ENCODE measurements at places on chromosomes 7 and 10.

GRCh38 chr7:90564455-90564854 lies 31.7 kb upstream of the CDK14 start:
- DNase-seq = no peak

GRCh38 chr10:131997366-131998049 lies 15.8 kb upstream of the BNIP3 start:
- no peak for DNase-seq

GRCh38 chr7:27586825-27587224 lies 75.9 kb downstream of the HIBADH start:
- no peak for DNase-seq

- no peak for DNase-seq
Observed at GRCh38 chr7:68734431-68734830, 863.8 kb upstream of the AUTS2 start.

DNA sequence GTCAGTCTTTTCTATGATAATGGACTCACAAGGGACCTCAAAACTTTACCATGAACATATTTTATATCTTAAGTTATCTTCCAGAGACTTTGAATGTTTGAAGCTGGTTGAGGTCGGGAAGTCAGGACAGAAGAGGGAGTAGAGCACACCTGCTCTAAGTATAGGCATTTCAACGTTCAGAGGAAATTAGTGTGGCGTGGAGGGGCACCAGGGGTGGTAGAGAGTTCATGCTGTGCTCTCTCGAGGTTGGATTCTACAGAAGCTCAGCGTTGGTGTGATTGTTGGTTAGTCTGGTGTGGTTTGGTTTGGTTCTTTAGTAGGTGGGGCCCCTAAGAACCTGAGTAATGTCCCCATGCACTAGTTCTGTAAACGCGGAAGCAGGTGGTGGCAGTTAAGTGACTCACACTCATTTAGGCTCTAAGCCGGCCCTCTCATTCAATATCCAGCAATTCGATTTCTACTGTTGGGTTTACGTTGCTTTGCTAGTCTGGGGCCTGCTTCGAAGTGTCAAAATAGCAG lies 19.8 kb downstream of the CNTNAP2 start:
- no peak for DNase-seq

GRCh38 chr7:82163586-82163985 lies 280.0 kb downstream of the CACNA2D1 start:
- DNase-seq = no peak

DNA sequence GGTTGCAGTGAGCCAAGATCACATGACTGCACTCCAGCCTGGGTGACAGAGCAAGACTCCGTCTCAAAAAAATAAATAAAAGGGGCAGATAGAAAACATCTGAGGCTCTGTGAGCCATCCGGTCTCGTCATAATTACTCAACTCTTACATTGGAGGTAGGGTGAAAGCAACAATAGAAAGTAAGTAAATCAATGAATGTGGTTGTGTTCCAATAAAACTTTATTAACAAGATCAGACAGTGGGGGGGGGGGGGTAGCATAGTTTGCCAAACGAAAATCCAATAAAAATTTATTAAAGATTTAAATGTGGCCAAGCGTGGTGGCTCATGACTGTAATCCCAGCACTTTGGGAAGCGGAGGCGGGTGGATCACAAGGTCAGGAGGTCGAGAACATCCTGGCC lies 2.8 kb upstream of the ZFAND4 start:
- DNase-seq = no peak

DNA sequence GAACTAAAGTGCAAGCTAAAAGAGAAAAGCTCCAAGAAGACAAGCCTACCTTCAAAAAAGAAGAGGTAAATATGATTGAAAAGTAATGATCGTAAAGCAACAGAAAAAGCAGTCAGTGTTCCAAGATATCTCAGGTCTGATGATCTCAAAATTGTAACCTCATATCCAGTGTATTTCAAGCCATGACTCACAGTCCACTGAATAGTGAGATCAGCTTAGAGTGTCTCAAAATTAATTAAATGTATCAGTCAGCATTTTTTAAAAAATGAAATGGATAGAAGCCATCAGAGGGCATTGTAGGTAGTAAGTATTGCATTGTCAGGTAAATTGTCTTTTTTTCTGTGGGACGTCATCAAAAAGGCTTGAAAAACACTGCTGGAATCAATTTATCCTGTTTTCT lies 50.6 kb upstream of the AGBL3 start:
- no peak for DNase-seq

DNA sequence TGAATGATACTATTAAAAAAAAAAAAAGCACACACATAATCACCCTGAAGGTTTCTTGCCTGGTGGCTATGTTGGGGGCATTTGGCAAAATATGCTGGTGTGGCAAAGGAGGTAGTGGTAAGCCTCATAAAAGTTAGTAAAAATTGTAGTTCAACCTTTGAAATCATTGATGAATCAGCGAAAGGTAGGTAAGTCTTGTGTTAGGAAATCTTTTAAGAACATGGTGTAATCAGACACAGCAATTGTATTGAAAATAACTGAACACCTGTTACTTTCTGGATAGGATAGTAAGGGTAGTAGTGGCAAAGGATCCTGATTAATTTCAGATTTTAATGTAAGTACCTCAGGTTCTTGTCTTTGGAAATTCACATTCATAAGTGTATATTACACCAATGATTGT lies 40.9 kb downstream of the CALML5 start:
- no peak for DNase-seq

DNA sequence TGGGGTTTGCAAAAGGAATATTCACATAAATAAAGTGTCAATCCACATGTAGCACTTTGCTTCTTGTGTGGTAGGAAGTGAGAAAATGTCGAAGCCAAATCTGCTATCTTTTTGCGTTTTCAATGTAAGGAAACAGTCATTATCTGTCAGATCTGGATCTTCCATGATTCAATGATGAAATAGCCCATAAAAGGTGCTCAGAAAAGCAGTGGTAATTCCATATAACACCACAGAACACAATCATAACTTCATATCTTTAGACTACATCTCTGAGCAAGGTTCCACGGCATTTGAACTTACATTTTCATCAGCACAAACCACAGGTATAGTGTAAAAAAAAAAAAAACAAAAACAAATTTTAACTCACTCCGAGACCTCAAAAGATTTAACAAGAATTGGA lies 39.9 kb upstream of the EGR2 start:
- DNase-seq = no peak

DNA sequence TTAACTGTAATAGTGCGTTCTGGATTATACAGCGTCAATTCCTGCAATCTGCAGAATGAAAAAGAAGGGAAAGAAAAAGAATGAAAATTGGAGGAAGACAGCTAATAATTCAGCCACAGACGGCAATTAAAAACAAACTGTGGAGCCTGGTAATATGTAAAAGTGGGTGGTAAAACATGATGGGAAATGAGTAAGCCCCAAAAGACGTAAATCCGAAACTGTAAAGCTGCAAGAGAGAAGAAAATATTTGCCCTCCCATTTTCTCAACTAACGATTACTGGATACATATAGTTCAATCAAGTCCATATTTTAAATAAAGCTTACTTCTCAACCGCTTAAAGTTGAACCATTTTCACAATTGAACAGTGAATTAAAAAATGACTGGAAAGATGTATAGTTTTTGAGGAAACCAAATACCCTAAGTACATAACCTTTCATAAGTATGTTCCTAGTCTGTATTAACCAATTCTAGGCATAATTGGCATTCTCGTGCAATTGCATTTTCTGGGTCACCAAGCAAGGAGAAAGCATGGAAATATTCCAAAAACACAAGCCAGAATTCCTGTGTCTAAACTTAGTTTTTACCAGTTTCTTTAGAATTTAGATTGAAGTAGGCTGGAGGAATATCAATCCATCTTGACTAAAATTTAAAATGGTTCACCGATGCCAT lies 44.8 kb downstream of the MALSU1 start:
- DNase-seq = no peak

DNA sequence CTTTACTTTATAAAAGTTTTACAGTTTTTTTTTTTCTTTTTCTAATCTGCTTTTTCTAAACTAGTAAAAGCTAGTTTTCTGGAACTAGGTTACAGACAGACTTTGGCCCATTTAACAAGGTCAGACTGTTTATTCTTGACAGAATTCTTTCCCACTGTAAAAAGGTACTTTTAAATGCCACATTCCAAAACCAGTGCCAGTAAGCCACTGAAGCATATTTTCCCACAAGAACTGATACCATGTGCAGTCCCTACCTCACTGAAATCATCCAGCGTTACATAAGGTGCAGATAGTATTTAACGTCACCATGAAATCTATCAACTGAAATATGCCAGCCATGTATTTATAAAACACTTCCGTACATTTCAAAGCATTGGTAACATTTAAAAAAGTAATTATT lies 121.6 kb downstream of the CDK6 start:
- no peak for DNase-seq

DNA sequence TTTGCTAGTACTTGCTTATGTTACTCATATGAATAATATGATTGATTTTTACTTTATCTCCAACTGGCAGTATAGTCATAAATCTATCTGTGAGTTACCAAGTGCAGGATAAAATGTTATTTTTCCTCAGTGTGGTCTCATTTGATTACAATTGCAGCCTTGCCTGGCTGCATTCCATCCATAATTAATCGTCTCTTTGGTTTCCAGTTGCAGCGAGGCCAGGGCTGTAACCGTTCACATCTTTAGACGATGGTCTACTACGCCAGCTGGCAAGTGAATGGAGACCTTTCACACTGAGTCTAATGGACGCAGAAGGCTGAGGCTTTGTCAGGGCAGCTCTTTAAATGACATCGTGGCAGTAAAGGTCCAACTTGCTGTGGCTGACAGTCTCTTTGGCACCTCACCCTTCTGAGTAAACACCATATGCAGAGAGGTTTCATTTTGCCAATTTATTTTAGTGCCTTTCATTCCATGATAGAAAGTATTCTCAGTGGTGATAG lies 84.0 kb downstream of the ARL4A start:
- no peak for DNase-seq

Measured in activated effector memory CD4-positive, alpha-beta T cell treated with anti-CD3 and anti-CD28 coated beads, Interleukin-2, amount 50 U/mL, for 16 hours (primary cell).